Hepatocyte (in vitro differentiated cells): ENCODE measurements at places on chromosomes 2 and 18. TPM values are rescaled to one million over a fixed set of nuclear protein-coding genes. Genes with fewer than 3 reads are reported as not detected.

DNA sequence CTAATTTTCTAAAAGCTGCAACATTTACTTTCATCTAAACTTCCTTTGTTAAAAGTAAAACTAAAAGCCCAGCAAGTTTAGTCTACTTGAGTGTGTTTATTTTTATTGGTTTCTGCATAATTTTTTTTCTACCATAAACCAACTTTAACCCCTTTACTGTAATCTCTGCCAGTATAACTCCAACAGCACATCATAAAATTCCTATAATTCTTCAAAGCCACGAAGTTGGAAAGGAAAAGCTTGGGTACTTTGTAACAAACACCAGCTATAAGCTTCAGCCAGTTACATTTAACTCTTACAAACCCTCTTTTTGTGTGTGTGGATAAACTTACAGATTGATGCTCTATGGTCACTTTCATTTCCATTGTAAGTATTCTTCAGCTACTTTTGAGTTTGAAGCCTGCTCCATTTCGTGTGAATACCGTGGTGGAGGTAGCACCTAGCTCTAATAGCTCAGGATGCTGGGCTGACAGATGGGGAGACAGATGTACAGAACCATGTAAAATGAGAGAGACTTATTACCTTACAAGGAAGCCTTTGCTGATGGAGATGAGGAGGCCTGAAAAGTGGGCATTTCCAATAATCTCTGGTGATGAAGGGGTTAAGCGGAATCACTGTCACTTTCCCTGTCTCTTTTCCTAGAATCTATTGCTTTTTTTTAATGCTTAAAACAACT lies 42.5 kb downstream of the ZEB2 start:
- DNase-seq, result no peak

DNA sequence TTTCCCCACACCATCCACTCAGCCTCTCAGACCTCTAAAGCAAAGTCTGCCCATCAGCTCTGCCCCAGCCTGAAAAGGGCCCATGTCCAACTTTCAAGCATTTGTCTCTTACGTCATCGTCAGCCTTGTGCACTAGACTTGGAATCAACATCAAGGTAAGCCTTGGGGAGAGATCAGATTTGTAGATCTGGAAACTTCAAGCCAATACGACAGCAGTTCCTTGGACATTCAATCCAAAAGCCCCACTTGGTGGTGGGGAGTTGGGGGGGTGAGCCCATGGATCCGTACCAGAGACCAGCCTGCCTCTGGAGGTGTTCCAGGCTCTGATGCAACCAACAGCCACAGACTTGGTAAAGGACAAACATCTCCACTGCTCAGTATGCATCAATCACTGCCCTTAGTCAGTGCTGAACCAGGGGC lies 206.8 kb upstream of the MEIS1 start:
- DNase-seq, result no peak

DNA sequence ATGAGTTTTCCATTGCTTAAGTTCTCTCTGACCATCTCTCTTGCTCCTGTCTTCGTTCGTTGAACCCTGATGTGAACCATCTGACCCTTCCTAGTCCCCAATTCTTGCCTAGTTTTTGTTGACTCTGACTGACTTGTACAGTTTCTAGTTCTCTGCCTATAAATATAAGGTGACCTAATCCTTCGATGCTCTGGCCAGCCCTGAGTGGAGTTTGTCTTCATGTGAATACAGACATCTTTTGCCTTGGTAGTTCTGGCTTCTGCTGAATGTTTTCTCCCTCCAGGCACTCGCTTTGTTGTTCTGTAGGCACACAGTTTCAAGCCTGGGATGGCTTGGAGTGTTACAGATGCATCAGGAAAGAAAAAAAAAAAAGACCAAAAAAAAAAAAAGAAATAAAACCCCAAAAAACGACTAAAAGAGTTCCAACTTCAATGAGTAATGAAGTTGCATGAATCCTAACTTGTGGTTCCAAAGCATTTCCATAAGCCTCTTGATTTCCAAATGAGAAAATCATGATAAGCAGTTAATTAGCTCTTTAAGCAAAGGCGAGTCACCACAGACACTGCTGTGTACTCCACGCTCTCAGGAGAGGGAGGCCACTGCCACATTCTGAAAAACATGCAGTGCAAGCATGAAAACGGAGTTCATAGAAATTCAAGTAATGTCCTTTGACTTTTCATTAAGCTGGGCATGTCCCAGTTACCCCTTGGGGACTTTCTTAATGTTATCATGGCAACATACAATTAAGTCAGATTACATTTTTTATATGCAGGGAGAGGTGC lies 165.2 kb downstream of the TDRD15 start:
- no peak for DNase-seq

GRCh38 chr2:22497789-22498188 lies 887.2 kb upstream of the KLHL29 start:
- no peak for DNase-seq

GRCh38 chr2:55047677-55048299 lies 2.5 kb downstream of the RTN4 start:
- peak; percentile 26 for DNase-seq

- DNase-seq, result no peak
Observed at GRCh38 chr18:23036660-23037201, 98.6 kb upstream of the CABLES1 start.

GRCh38 chr2:53865264-53865663 lies 5.5 kb upstream of the GPR75 start:
- no peak for DNase-seq

DNA sequence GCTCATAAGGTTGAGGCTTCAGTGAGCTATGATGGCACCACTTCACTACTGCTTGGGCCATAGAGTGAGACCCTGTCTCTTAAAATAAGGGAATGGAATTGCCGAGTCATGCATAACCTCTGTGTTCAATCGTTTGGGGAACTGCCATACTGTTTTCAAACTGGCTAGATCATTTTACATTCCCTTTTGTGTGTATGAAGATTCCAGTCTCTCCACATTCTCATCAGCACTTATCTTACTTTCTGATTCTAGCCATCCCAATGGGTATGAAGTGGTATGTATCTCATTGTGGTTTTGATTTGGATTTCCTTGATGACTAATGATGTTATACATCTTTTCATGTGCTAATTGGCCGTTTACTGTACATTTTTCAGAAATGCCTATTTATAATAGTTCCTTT lies 23.7 kb downstream of the MARCHF7 start:
- no peak for DNase-seq

DNA sequence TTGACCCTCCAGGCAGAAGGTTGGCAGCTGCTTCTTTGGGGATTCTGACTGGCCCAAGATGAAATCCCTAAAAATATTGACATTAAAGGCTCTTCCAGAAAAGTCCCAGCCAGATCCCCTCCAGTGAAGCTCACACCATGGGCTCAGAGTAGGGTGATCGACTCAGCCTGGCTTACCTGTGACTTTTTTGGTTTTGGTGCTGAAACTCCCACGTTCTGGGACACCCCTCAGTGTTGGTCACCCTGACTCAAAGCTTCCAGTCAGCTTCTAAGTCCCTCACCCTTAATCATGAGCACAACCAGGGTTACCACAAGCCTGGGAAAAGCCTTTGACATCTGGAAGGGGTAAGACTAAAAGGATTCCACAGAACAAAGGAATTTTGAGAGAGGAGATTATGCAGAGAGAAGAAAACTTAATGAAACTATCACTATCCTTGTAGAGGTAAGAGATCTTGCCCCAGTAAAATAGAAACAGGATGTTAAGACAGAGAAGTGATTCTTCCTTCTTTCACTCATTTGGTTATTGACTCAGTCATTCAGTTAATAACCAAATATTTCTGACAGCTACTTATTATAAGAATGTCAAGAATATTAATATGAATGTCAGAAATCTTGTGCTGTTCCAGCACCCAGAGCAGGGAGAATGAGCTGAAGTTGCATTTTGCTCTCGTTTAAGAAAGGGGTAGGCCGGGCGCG lies 66.8 kb upstream of the SEC11C start:
- no peak for DNase-seq

The TIMM21 gene
- 53.0 and 67.2 TPM in 2 replicates for polyA plus RNA-seq
